B cell (primary cell): ENCODE measurements at places on chromosomes 7 and 10.

DNA sequence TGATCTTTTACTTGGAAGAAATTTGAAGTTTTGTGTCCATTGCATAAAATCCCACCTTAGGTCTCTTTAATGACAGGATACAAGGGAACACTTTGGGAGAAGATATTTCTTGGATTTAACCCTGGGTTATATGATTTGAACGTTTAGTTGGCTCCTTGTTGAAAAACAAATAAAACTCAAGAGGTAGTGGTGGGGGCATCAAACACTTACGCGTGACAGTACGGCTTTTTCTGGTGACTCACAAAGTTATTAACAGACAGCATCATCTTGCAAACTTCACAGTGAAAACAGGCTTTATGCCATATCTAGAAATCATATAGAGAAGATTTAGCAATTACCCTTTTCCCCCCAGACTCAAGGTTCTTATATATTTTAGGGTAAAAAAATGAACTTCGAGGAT lies 699 bp downstream of the NRAP start:
- DNase-seq, result no peak

DNA sequence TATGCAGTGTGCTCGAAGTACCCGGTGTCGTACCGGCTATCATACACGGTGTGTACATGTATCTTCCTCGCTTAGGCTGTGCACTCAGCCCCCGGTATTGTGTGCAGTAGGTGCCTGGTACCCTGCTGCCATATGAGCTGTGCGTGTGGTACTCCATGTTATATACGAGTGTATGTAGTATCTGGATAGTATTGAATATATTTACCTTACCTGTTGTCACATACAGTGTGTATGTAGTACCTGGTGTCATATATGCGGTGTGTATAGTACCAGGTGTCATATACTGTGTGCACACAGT lies 1.2 kb downstream of the ZMYND11 start:
- DNase-seq, result no peak

- DNase-seq, result no peak
These were observed 104.6 kb downstream of the WDR37 start for GRCh38 chr10:1160561-1161314.

DNA sequence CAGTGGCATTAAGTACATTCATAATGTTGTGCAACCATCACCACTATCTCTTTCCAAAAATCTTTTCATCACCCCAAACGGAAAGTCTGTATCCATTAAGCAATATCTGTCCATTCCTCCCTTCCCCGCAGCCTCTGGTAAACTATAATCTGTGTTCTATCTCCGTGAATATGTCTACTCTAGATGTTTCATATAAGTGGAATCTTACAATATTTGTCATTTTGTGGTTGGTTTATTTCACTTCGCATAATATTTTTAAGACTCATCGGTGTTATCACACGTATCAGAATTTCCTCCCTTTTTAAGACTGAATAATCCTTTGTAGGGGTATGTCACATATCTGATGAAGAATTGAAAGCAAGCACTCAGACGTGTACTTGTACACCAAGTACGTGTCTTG lies 86.0 kb upstream of the FGFR2 start:
- no peak for DNase-seq

DNA sequence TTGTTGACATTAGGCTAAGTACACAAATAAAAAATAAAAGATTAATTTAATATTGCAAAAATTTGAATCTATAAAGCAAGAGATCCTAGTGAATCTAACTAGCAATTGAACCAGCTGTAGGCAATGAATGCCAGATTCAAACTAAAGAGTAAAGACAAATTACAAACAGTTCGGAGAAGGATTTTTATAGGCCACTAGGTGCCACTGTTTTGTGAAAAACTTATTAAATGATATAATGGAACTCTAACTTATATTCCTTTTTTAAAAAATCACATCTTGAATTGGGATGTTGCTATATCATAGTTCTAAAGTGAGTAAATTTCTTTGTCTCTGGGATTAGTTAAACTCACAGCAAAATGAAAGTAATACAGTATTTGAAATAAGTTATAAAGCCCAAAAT lies 39.1 kb upstream of the GNAI1 start:
- DNase-seq, result no peak

DNA sequence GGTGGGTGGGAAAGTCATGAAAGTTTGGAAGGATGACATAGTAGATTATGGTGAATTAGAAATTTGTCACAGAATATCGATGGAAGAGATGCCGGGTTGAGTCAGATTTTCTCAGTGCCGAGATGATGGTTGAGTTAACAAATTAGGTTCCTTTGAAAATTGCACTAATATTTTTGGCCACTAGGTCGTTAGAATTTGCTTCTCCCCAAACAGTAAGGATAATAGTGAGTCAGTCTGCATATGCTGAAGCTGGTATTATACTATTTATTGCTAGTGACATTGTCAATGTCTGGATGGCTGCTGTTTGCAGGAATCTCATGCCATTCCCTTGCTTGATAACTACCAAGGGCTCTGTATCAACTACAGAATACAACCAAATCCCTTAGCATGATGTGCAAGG lies 37.7 kb upstream of the MINDY3 start:
- DNase-seq, result no peak

DNA sequence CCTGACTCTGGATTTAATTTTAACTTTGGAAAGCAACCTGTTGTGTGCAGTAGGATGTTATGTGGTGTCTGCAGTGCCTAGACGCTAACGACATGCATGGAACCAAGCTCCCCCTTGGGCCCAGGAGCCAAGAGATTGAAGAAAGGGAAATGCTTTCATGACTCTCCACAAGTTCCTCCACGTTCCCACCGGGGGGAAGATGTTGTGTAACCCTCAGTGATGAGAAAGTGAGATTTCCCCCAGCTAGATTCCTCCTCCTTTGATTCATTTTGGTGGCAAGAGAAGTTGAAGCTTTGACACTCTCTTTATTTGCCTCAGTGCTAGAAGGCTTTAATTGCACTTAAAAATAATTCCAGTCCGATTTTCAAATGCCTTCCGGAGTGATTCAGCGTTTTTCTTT lies 157.9 kb upstream of the INSYN2A start:
- no peak for DNase-seq

GRCh38 chr7:116957874-116958273 lies 4.6 kb downstream of the ST7 start:
- no peak for DNase-seq

GRCh38 chr10:78935697-78936407 lies 132.9 kb upstream of the ZMIZ1 start:
- no peak for DNase-seq

DNA sequence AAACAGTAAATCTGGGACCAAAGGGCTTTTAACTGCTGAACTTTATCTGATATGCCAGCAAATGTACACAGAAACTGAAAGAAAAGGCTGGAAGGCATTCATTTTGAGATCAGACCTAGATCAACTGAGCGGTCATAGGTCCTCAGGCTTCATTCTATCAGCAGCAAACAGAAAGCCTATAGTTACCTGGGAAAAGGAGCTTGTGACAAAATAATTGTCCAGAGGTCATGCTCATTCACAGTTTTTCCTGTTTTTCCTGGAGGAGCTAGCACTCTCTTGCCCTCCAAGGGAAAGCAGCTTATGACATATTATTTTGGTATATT lies 320.2 kb downstream of the AHR start:
- no peak for DNase-seq

GRCh38 chr10:13882119-13882711 lies 295.4 kb downstream of the PRPF18 start:
- peak; percentile 40 for DNase-seq

- no peak for DNase-seq
These were observed 9.3 kb downstream of the PALD1 start for GRCh38 chr10:70487824-70488223.
